Glutamatergic neuron (in vitro differentiated cells): ENCODE measurements at places on chromosomes 7 and 10. TPM values are rescaled to one million over a fixed set of nuclear protein-coding genes. Genes with fewer than 3 reads are reported as not detected.

GRCh38 chr7:20128001-20128400 is 89.2 kb downstream of the MACC1 start:
- no peak overlapping the region for H3K4me3 ChIP-seq
- no peak for DNase-seq
- H3K27me3 ChIP-seq, result no peaks in the 10 kb centered on the region
- no peak overlapping the region for H3K27ac ChIP-seq
- no peaks in the 10 kb centered on the region for H3K36me3 ChIP-seq

GRCh38 chr10:97234400-97234799 is 48.6 kb upstream of the SLIT1 start:
- no peaks in the 10 kb centered on the region for H3K27me3 ChIP-seq
- H3K36me3 ChIP-seq, result no peaks in the 10 kb centered on the region
- no peak for DNase-seq
- no peaks in the 10 kb centered on the region for H3K4me1 ChIP-seq
- no peak overlapping the region for H3K27ac ChIP-seq

- no peak for DNase-seq
- H3K27ac ChIP-seq, result no peak overlapping the region
- no peaks in the 10 kb centered on the region for H3K27me3 ChIP-seq
- no peak overlapping the region for H3K4me3 ChIP-seq
These were observed 73.0 kb downstream of the PLXDC2 start for GRCh38 chr10:19889256-19889655.

AEBP1 gene
- 35.4 TPM for total RNA-seq

TIMM23 gene
- total RNA-seq, result 56.0 TPM

GRCh38 chr10:28774051-28774995 is 97.0 kb downstream of the BAMBI start:
- no peak for DNase-seq
- H3K27me3 ChIP-seq, result peaks cover 4% of the 10 kb centered on the region
- no peak overlapping the region for H3K27ac ChIP-seq
- no peak overlapping the region for H3K4me3 ChIP-seq
- H3K4me1 ChIP-seq, result no peaks in the 10 kb centered on the region
- peaks cover 4% of the 10 kb centered on the region for H3K36me3 ChIP-seq

PHYHIPL gene
- total RNA-seq, result 6.2 TPM

DNA sequence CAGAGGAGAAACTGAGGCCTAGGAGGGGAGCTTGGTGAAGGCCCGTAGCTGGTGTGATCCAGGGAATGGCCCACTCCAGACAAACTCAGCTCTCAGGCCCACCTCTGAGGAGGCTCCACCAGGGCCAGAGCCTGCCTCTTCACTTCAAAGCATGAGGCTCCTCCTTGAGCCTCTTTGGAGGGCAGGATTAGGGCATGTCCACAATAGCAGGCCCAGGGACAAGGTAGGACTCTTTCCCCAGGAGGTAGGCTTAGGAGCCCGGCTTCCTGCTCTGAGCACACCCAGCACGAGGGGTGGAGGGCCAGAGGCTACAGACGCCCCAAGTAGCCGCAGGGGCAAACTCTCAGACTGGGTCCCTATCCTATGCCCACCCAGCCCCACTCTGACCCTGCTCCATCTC is 164.6 kb upstream of the ZMIZ1 start:
- H3K27ac ChIP-seq, result no peak overlapping the region
- peaks cover 2% of the 10 kb centered on the region for H3K27me3 ChIP-seq
- no peak for DNase-seq
- no peak overlapping the region for H3K4me3 ChIP-seq
- peaks cover 34% of the 10 kb centered on the region for H3K4me1 ChIP-seq

- H3K27me3 ChIP-seq, result peaks cover 3% of the 10 kb centered on the region
- no peaks in the 10 kb centered on the region for H3K4me1 ChIP-seq
- no peaks in the 10 kb centered on the region for H3K36me3 ChIP-seq
- H3K27ac ChIP-seq, result no peak overlapping the region
- no peak overlapping the region for H3K4me3 ChIP-seq
These were observed 215.7 kb downstream of the TNS3 start for GRCh38 chr7:47366211-47366610.

DNA sequence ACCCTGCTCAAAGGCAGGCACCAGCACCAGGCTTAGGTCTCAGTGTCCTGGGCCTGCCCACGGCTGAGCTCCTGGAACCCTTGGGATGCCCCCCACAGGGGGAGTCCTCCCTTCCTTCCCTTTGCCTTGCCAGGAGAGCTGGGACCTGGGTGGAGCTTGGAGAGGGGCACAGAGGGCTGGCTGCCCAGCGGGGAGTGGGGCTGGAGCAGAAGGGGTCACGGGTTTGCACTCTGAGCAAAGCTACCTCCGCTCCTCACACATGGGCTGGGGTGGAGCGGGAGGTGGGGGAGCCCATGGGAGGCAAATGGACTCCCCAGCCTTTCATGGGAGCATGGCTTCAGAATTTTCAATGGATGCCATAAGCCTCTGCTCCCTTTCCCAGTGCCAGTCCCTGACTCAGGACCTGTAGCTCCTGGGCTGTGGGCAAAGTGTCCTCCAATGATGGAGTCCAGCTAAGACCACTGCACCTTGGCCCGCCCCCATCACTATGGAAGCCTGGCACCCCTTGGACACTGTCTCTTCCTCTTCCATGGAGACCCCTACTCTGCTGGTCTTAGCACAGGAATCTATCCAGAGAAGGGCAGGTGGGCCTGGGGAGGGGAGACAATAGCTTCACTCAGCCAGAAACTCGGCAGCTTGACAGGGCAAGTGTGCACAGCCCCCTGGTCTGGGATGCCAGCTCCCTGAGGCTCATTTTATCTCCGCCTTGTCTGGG is 39.9 kb downstream of the LDB3 start:
- no peak overlapping the region for H3K27ac ChIP-seq
- no peaks in the 10 kb centered on the region for H3K36me3 ChIP-seq
- peaks cover 1% of the 10 kb centered on the region for H3K4me1 ChIP-seq

DNA sequence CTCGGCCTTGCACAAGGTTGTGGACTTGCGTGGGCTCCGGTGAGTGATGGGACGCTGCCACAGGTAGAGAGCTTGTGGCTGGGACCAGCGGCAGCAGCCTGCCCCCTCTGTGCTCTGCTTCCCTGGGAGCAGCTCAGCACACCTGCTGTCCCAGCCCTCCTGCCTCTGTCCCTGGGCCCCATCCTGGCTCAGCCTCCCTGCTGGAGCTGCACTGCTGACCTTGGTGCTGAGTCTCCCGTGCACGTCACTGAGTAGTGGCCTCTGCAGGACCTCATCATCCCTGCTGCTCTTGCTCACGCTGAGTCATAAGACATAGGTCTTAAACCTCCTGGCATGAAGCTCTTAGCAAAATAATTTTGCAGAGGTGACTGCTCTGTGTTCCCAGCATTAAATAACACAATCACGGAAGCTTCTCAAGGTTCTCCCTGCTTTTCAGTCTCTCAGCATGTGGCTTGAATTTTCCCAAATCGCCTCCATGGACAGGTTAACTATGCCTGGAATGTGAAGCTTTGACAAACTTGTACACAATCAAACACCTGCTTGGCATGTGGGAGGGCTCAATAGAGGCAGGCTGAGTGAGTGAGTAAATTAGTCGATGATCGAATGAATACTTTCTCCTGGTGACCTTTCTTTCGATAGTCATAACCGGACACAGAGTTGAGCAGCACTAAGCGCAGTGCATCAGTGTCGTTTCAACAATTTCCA is 63.8 kb upstream of the NPS start:
- no peak for DNase-seq
- no peak overlapping the region for H3K27ac ChIP-seq
- no peaks in the 10 kb centered on the region for H3K36me3 ChIP-seq
- H3K4me3 ChIP-seq, result no peak overlapping the region
- peaks cover 5% of the 10 kb centered on the region for H3K4me1 ChIP-seq
- peaks cover 3% of the 10 kb centered on the region for H3K27me3 ChIP-seq

DNA sequence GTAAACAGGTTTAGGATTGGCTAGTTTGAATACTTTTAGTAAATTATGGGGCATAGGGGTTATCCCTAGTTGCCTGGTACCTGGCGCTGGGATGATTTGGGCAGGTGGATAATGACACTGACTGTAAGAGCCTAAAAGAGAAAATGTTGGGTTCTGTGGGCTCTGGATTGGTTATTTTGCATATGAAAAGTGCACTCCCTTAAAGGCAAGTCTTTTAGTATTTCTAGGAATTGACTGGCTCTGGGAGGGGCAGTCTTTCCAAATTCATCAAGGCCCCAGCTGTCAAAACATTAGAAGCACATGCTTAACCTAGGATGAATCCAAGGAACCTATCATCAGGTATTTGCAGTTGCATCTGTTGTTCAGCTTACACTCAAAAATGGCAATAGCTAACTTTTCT is 454.6 kb upstream of the SORCS1 start:
- H3K4me3 ChIP-seq, result no peak overlapping the region
- H3K27me3 ChIP-seq, result no peaks in the 10 kb centered on the region
- DNase-seq, result no peak
- H3K27ac ChIP-seq, result no peak overlapping the region

- H3K4me1 ChIP-seq, result no peaks in the 10 kb centered on the region
- no peak for DNase-seq
- no peak overlapping the region for H3K27ac ChIP-seq
These were observed 126.5 kb upstream of the HABP2 start for GRCh38 chr10:113426181-113426877.

TRUB1 gene
- 32.8 TPM for total RNA-seq

AGR2 gene
- not detected for total RNA-seq

FBXL13 gene
- total RNA-seq, result 1.1 TPM

- H3K4me1 ChIP-seq, result no peaks in the 10 kb centered on the region
- no peak for DNase-seq
These were observed 334.0 kb downstream of the ZNF33B start for GRCh38 chr10:42304341-42304740.

DNA sequence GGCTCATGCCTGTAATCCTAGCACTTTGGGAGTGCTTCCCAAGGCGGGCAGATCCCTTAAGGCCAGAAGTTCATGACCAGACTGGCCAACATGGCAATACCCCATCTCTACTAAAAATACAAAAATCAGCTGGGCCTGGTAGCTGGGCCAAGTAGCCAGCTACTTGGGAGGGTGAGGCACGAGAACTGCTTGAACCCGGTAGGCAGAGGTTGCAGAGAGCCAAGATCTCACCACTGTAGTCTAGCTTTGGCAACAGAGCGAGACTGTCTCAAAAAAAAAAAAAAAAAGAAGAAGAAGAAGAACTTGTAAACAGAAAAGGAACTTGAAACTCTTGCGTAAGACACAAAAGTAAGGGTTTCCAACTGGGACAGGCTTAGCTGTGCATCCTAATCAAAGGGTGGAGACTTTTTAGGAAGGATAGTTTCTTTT is 5.6 kb upstream of the IFIT2 start:
- peaks cover 11% of the 10 kb centered on the region for H3K36me3 ChIP-seq
- no peak overlapping the region for H3K27ac ChIP-seq
- no peak for DNase-seq

- peaks cover 4% of the 10 kb centered on the region for H3K27me3 ChIP-seq
- DNase-seq, result no peak
- H3K4me3 ChIP-seq, result no peak overlapping the region
- H3K36me3 ChIP-seq, result no peaks in the 10 kb centered on the region
- H3K27ac ChIP-seq, result no peak overlapping the region
These were observed 259.3 kb downstream of the HTR7 start for GRCh38 chr10:90598513-90598912.

NEBL gene
- 0.74 TPM for total RNA-seq

GRCh38 chr10:11036424-11037011 is 18.8 kb downstream of the CELF2 start:
- H3K4me1 ChIP-seq, result peaks cover 29% of the 10 kb centered on the region
- no peak overlapping the region for H3K4me3 ChIP-seq
- DNase-seq, result peak; percentile 50
- no peak overlapping the region for H3K27ac ChIP-seq
- H3K27me3 ChIP-seq, result no peaks in the 10 kb centered on the region
- H3K36me3 ChIP-seq, result peaks cover 4% of the 10 kb centered on the region

DNA sequence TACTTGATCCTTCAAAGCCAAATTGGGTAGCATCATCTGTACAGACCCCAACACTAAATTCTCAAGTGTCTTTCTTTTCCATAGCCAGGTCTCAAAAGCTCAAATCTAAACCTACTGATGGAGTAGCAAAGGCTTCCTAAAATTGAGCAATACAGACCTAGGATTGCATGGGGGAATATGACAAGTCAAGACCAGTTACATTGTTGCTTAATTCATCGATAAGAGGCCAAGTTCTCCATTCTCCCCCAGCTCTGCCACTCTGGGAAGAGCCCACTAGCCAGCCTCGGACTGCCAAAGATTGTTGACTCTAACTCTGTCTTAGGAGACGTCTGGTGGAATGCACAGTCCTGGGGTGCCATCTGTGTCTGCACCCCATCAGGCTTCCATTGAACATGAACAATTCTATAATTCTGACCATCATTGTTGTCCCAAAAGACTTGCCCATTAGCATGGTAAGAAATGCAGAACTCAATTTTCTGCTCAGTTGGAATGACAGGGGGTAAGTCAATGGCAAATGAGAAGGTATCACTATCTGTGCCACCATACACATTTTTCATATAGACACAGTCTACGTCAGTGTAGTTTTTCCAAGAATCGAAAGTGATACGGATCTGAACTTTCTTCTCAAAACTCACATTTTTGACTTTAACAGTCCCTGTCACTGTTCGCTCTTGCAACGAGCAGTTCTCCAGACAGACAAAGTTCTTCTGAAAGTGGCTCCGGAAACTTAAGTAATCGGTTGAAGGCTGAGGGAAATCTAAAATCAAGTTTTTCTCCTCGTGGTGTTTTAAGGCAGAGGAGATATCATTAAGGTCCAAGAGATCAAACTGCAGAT is 2.9 kb downstream of the PPP1R3C start:
- peaks cover 26% of the 10 kb centered on the region for H3K4me1 ChIP-seq
- DNase-seq, result no peak
- H3K4me3 ChIP-seq, result peak overlapping the region; percentile 79

GRCh38 chr7:127922656-127923055 is 108.6 kb downstream of the LRRC4 start:
- H3K27me3 ChIP-seq, result no peaks in the 10 kb centered on the region
- no peak for DNase-seq
- no peak overlapping the region for H3K4me3 ChIP-seq
- no peaks in the 10 kb centered on the region for H3K36me3 ChIP-seq
- H3K27ac ChIP-seq, result no peak overlapping the region

C10orf105 gene
- not detected for total RNA-seq

THSD7A gene
- total RNA-seq, result 211 TPM

FGL2 gene
- not detected for total RNA-seq

DNA sequence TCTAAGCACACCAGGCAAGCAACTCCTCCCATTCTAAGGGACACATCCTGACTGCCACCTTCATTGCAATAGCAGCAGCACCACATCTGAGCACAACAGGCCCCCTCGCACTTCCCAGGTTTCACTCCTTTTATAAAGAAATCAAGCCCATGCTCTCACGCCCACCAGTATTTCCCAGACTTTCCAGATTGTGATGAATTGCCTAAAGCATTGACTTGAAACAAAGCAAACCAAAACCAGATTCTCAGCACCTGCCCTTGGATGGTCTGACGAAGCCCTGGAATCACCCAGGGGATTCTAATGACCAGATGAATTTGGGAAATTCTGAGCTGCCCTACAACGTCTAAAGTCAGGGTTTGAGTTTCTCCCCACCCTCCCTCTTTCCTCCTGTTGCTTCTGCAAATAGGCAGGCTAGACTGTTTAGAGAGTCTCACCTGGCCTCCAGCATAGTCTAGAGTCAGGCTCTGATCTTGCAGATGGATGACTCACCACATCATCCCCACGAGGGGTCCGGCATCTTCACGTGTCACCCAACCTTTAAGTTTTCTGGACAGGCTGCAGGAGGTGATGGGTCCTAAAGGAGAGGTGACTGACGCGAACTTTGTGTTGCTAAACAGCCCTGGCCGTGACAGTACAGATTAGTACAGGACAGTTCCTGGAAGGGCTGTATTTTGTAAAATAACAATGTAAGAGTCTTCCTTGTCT is 198.0 kb downstream of the SKIDA1 start:
- H3K4me3 ChIP-seq, result no peak overlapping the region
- peaks cover 5% of the 10 kb centered on the region for H3K4me1 ChIP-seq

- H3K27ac ChIP-seq, result peak overlapping the region; percentile 66
- H3K4me3 ChIP-seq, result no peak overlapping the region
- peaks cover 5% of the 10 kb centered on the region for H3K27me3 ChIP-seq
- no peaks in the 10 kb centered on the region for H3K36me3 ChIP-seq
- peaks cover 31% of the 10 kb centered on the region for H3K4me1 ChIP-seq
These were observed 21.1 kb downstream of the FAM53B start for GRCh38 chr10:124722798-124723783.
